CD4-positive, alpha-beta T cell treated with Interleukin-4 for 4 hours (primary cell): ENCODE measurements at places on chromosomes 5 and 9.

GRCh38 chr5:132810605-132811004 is 2.5 kb upstream of the SOWAHA start:
- DNase-seq: no peak

GRCh38 chr5:54148067-54148845 is 162.1 kb downstream of the ARL15 start:
- no peak for DNase-seq

- peak; percentile 43 for DNase-seq
Observed at GRCh38 chr9:136089697-136090045, 5.4 kb downstream of the NACC2 start.

GRCh38 chr5:94707359-94707758 is 88.9 kb downstream of the SLF1 start:
- no peak for DNase-seq

DNA sequence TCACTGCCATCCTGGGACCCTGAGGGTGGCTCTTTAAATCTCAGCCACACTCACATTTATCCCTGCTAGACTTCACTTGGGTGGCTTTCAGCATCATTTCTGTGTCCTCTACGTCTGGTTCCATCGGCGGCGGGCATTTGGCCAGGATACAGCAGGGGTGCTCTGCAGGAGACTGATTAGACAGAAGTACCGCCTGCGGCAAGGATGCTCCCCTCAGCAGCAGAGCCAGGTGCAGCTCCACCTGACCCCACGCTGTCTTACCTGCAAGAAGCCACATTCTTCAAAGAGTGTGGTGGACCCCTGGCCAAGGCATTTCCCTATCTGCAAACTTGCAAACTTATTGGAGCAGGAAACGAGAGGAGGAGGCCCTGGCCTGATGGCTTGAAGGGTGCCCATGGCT is 309.8 kb upstream of the IRX4 start:
- DNase-seq: no peak

GRCh38 chr5:75049456-75050351 is 2.7 kb downstream of the GCNT4 start:
- DNase-seq: peak; percentile 70

GRCh38 chr5:173714551-173715428 is 98.3 kb upstream of the BOD1 start:
- DNase-seq: no peak

GRCh38 chr9:84773022-84773421 is 103.5 kb downstream of the NTRK2 start:
- no peak for DNase-seq

DNA sequence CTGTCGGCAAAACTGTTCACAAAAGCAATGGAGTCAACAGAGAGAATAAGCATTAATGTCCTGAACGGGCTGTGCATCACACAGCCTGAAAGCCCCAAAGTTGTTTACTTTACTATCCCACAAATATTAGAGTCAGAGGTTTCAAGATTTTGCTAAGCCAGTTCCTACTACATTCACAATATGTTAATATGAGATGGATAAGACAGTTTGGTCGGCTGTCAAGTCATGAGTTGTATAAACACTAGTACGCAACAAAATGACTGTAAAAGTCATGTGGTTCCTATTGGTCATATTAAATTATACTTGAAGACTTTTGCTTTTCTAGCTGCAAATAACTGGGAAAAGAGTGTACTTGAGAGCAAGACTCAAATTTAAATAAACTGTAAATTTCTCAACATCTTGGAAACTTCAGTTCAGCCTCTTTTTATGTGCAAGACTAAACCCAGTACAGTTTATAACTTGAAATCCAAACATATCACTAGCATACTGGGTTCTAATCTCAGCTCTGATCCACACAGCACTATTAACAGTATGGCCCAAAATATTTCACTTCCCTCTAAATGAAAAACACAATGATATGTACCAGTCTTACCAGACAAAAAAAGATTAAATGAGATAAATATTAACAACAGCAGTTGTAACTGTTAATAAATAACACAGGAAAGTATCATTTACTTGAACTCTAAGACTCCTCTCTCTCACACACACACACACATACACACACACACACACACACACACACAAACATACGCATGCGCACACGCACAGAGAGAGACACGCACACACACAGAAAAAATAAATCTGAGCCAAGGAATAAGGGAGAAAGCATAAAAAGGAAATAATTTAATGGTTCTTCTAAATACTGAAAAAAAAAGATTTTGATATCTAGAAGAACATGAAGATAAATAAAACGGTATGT is 33.1 kb downstream of the FANCC start:
- DNase-seq: no peak

DNA sequence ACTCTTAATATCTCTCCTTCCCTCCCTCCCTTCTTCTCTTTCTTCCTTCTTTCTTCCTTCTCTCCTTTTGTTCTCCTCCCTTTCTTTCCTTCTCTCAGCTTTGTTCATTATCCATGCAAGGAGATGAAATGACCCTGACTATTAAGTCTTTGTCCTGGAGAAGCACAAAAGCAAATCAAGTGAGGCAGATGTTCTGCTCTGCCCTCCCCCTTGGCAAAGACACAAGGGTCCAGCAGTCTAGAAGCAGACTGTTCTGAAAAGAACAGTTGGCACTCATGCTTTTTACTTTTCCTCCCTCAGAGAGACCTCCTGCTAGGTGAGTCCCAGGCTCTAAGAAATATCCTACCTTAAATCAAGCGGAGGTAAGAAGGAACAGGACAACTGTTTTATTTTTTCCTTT is 1067.6 kb upstream of the DMAC1 start:
- no peak for DNase-seq

- DNase-seq: no peak
Observed at GRCh38 chr5:31767335-31768031, 128.6 kb downstream of the PDZD2 start.

DNA sequence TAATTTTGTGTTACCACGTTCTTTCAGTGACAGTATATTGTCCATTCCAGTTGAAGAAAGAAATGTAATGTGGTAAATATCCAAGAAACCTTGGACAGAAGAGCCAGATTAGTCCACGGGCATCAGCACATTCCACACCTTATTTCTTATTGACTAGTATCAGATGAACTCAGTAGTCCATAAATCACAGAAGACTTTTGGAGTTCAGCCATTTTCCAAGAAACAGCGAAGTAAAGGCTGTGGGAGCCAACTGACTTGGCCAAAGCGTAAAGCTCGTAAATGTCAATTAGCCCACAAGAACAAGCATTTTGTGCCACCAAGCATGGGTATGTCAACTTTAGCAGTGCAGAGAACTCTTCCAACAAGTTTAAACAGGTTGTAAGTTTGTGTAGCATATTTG is 60.2 kb upstream of the STARD4 start:
- no peak for DNase-seq

- no peak for DNase-seq
Observed at GRCh38 chr9:81476813-81477490, 212.4 kb downstream of the TLE1 start.

DNA sequence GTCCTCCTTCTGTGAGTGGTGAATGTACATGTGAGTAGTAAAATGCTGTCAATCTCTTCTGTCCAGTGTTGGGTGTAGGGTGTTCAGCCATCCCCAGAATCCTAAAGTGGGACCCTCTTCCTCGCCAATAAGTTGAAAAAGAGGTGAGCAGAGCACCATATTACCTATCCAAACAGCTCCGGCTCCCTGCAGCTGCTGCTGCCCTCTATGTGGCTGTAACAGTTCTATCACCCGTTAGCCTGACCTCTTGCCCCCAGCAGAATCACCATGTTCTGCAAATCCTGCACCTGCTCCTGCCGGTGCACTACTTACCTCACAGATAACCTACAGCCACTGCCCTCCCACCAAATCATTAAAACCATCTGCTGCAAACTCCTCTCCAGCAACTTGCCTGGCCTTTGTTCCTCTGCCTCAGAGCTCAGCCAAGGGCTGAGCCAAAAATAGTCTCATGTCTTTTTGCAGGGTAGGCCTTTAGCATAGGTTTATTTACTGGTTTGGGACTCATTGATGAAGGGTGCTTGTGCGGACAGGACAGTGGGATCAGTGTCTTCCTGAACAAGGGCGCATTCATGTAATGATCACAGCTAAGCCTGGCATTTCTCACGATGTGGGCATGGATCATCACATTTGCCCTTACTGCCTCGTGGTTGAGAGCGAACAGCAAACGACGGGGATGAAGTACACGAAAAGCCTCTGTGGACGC is 49.6 kb upstream of the CCL21 start:
- no peak for DNase-seq

GRCh38 chr5:136330353-136331038 is 34.8 kb downstream of the TRPC7 start:
- DNase-seq: no peak

GRCh38 chr9:128193469-128194096 is 2.2 kb upstream of the CIZ1 start:
- DNase-seq: no peak

- DNase-seq: peak; percentile 11
Observed at GRCh38 chr9:114538241-114538640, 33.0 kb upstream of the WHRN start.
